T-helper 17 cell (primary cell): ENCODE measurements at places on chromosomes 6 and 20.

DNA sequence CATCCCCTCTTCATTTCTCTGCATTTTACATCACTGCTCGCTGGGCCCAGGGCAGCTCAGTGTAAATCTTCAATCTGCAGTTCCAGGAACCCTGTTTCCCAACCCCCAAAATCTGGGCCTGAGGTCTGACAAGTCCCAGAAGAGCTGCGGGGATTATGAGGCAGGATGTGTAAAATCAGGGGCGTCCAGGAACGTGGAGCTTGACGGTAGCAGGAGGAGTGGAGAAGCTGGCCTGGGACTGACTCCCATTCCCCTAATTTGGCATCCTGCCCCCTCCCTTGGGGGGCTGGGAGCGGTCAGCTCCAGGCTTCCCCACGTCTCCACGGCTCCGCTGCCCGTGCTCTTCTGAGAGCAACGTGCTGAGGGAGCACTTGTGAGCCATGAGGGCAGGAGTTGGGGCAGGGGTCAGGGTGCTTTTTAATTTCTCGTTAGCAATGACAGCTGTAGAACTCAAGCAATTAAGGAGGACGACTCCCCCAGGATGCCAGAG, 23.4 kb upstream of the VEGFA start:
- H3K4me1 ChIP-seq: peaks cover 2% of the 10 kb centered on the region
- H3K36me3 ChIP-seq: no peaks in the 10 kb centered on the region
- peaks cover 38% of the 10 kb centered on the region for H3K27me3 ChIP-seq

- no peaks in the 10 kb centered on the region for H3K27me3 ChIP-seq
- no peak for DNase-seq
- no peaks in the 10 kb centered on the region for H3K4me1 ChIP-seq
- H3K27ac ChIP-seq: no peak overlapping the region
- no peaks in the 10 kb centered on the region for H3K36me3 ChIP-seq
These were observed 181.6 kb downstream of the OTOR start for GRCh38 chr20:16929756-16930155.

DNA sequence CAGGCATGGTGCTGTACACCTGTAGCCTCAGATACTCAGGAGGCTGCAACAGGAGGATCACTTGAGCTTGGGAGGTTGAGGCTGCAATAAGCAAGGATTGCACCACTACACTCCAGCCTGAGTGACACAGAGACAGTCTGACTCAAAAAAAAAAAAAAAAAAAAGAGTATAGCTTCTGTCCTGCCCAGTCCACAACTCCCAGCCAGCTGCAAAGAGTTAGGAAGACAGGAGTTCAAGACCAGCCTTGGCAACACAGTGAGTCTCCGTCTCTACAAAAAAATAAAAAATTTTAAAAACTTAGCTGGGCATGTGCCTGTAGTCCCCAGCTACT, 28.3 kb upstream of the TLDC2 start:
- no peak overlapping the region for H3K4me3 ChIP-seq
- no peak for DNase-seq
- peaks cover 2% of the 10 kb centered on the region for H3K36me3 ChIP-seq
- no peak overlapping the region for H3K27ac ChIP-seq
- no peaks in the 10 kb centered on the region for H3K27me3 ChIP-seq

DNA sequence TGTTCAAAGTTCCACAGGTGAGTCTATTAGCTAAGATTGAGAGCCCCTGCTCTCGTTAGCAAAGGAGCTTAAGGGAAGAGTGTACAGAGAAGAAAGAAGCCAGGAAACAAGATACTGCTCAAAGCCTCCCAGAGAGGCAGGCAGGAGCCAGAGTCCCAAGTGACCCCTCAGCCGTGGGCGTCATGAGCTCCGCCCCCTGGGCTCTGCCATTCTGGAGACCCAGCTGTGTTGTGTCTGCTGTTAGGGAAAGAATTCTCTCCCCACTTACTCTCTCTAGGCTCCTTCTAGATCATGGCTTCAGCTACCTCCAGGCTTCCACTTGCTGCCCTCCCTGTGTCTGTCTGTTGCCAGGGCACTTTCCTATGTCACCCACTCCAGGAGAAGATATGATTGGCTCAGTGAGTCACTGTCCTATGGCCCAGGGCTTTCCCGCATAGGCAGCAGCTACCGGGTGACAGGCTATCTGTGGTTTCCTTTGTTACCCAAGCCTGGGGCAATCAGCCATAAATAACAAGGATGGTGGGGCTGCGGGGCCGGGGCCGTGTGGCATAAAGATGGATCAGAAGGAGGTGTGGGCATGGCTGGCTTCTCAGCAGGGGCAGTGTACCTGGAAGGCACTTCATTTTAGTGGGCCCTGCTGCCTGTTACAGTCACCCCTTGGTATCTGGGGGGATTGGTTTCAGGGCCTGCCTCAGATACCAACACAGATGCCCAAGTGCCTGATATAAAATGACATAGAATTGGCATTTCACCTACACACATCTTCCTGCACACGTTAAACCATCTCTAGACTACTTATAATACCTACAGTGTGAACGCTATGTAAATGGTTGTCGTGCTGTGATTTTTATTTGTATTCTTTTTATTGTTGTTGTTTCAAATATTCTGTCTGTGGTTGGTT, 118.9 kb downstream of the ARMC2 start:
- peaks cover 5% of the 10 kb centered on the region for H3K4me1 ChIP-seq
- no peak for DNase-seq
- no peaks in the 10 kb centered on the region for H3K36me3 ChIP-seq
- H3K27ac ChIP-seq: peak overlapping the region; percentile 37
- no peak overlapping the region for H3K4me3 ChIP-seq

DNA sequence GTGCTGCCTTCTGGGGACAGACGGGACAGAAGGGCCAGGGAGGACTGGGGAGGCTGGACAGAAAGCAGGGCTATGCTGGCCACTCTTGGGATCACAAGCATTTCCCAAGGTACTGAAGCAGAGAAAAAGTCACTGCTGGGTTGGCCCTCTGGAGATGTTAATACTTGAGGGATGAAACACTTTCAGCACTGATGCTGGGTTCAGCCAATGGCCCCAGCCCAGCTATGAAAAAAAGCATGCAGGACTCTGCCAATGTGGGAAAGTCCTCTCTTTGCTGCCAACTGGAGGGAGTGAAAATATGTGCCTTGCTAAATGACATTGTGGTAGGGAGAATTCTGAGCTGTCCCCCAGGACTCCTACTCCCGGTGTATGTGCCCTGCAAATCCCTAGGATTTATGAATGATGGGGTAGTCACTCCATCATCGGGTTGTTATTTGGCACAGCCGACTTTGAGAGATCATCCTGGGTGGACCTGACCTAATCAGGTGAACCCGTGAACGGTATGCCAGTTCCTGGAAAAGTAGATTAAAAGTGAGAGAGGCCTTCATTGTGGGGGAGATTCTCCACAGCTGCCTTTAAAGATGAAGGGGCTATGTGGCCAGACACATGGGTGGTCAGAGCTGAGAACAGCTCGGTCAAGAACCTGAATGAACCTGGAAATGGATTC, 119.9 kb upstream of the TRAF3IP2 start:
- H3K27me3 ChIP-seq: no peaks in the 10 kb centered on the region
- H3K27ac ChIP-seq: peak overlapping the region; percentile 94
- H3K36me3 ChIP-seq: peaks cover 6% of the 10 kb centered on the region
- no peak overlapping the region for H3K4me3 ChIP-seq

GRCh38 chr20:19232997-19233794, 20.8 kb downstream of the SLC24A3 start:
- no peak overlapping the region for H3K4me3 ChIP-seq
- H3K27ac ChIP-seq: no peak overlapping the region
- peaks cover 2% of the 10 kb centered on the region for H3K36me3 ChIP-seq

- H3K27ac ChIP-seq: no peak overlapping the region
- H3K4me3 ChIP-seq: no peak overlapping the region
- no peaks in the 10 kb centered on the region for H3K27me3 ChIP-seq
- H3K36me3 ChIP-seq: no peaks in the 10 kb centered on the region
- H3K4me1 ChIP-seq: no peaks in the 10 kb centered on the region
These were observed 39.1 kb upstream of the ANKEF1 start for GRCh38 chr20:9995510-9996272.

- no peak overlapping the region for H3K27ac ChIP-seq
- H3K4me3 ChIP-seq: no peak overlapping the region
- H3K27me3 ChIP-seq: peaks cover 24% of the 10 kb centered on the region
- H3K4me1 ChIP-seq: no peaks in the 10 kb centered on the region
These were observed 96.3 kb downstream of the FHL5 start for GRCh38 chr6:96659084-96659845.

GRCh38 chr6:123316733-123317323, 319.9 kb downstream of the TRDN start:
- no peaks in the 10 kb centered on the region for H3K36me3 ChIP-seq
- no peaks in the 10 kb centered on the region for H3K4me1 ChIP-seq
- H3K27me3 ChIP-seq: no peaks in the 10 kb centered on the region
- H3K27ac ChIP-seq: no peak overlapping the region

GRCh38 chr6:3296078-3296477, 37.3 kb downstream of the PSMG4 start:
- H3K27me3 ChIP-seq: peaks cover 5% of the 10 kb centered on the region
- H3K4me1 ChIP-seq: no peaks in the 10 kb centered on the region
- no peak overlapping the region for H3K4me3 ChIP-seq
- H3K27ac ChIP-seq: no peak overlapping the region
- peaks cover 3% of the 10 kb centered on the region for H3K36me3 ChIP-seq

DNA sequence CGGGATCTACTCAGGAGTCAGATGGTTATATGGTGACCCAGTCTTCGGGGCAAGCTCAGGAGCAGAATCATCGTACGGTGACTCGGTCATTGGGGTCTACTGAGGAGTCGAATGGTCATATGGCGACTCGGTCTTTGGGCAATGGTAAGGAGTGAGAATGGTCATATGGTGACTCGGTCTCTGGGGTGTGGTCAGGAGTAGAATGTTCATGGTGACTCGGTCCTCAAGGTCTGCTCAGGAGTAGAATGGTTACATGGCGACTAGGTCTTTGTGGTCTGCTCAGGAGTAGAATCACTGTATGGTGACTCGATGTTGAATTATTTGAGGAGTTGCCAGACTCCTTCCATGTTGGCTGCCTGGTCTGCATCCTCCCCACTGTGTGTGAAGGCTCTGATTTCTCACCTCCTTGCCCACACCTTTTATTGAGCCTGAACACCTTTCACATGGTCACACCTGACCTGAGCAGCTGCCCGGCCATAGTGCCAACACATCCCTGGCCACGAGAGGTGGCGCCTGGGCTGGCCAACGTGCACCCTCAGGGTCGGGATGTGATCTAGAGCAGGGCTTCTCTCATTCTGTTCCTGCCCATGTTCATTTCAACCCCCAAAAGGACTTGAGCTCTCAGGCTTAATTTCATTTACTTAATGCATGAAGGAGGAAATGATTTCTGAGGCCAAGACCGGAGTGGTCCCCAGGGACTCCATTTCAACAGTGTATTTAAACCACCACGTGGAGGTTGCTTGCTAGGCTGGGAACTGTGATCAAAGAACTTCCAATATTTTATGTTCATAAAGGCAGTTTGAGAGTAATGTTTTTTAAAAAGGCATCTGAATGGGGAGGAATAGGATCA, 119.5 kb downstream of the PHACTR3 start:
- peaks cover 4% of the 10 kb centered on the region for H3K4me1 ChIP-seq
- no peak for DNase-seq
- no peaks in the 10 kb centered on the region for H3K36me3 ChIP-seq

GRCh38 chr6:6602262-6602661, 13.7 kb downstream of the LY86 start:
- peaks cover 4% of the 10 kb centered on the region for H3K36me3 ChIP-seq
- H3K27me3 ChIP-seq: peaks cover 17% of the 10 kb centered on the region
- H3K4me3 ChIP-seq: no peak overlapping the region
- no peak overlapping the region for H3K27ac ChIP-seq
- DNase-seq: no peak

- no peaks in the 10 kb centered on the region for H3K36me3 ChIP-seq
- no peaks in the 10 kb centered on the region for H3K4me1 ChIP-seq
- no peak for DNase-seq
- no peak overlapping the region for H3K4me3 ChIP-seq
These were observed 599.8 kb downstream of the COL12A1 start for GRCh38 chr6:74605922-74606581.

GRCh38 chr20:7966176-7966575, 25.9 kb upstream of the HAO1 start:
- no peaks in the 10 kb centered on the region for H3K4me1 ChIP-seq
- DNase-seq: no peak
- peaks cover 8% of the 10 kb centered on the region for H3K27me3 ChIP-seq
- H3K36me3 ChIP-seq: no peaks in the 10 kb centered on the region
- no peak overlapping the region for H3K27ac ChIP-seq

DNA sequence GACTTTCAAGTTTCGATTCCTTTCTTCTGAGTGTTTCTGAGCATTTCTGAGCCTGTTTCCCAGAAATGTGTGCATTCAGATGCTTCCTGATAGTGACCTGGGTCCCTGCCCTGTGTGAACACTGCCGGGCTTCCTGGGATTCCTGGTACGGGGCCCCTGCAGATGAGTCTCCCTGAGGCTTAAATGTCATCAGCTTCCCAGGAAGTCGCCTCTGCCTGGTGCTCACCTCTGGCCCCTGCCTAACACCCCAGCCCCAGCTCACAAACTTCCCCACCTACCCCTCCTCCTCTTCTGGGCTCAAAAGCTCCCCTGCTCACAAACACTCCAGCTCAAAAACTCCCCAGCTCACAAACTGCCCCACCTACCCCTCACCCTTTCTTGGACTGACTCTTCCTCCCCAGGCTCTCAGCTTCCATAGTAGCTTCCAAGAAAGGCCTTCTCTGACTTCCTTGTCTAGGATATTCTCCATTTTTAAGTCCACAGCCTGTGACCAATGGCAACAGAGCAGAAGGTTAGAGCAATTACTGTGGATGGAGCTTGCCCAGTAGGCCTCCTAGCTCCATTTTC, 42.0 kb downstream of the TGM2 start:
- DNase-seq: no peak
- H3K4me1 ChIP-seq: peaks cover 7% of the 10 kb centered on the region
- no peaks in the 10 kb centered on the region for H3K27me3 ChIP-seq

GRCh38 chr20:50413088-50413500, 97.1 kb upstream of the PTPN1 start:
- peaks cover 2% of the 10 kb centered on the region for H3K36me3 ChIP-seq
- H3K27ac ChIP-seq: no peak overlapping the region
- H3K4me3 ChIP-seq: no peak overlapping the region
- peaks cover 24% of the 10 kb centered on the region for H3K27me3 ChIP-seq
- H3K4me1 ChIP-seq: no peaks in the 10 kb centered on the region

GRCh38 chr20:46699651-46700359, 9.6 kb upstream of the SLC2A10 start:
- peaks cover 6% of the 10 kb centered on the region for H3K36me3 ChIP-seq
- no peak for DNase-seq
- H3K4me1 ChIP-seq: no peaks in the 10 kb centered on the region
- H3K27ac ChIP-seq: no peak overlapping the region
- H3K4me3 ChIP-seq: no peak overlapping the region

GRCh38 chr20:5822569-5822968, 72.4 kb downstream of the SHLD1 start:
- no peaks in the 10 kb centered on the region for H3K27me3 ChIP-seq
- H3K36me3 ChIP-seq: peaks cover 10% of the 10 kb centered on the region
- peaks cover 16% of the 10 kb centered on the region for H3K4me1 ChIP-seq

GRCh38 chr20:50101281-50101680, 11.7 kb downstream of the UBE2V1 start:
- H3K27me3 ChIP-seq: no peaks in the 10 kb centered on the region
- peak overlapping the region; percentile 51 for H3K27ac ChIP-seq
- DNase-seq: no peak
